ENCODE measurements at places on chromosomes 1 and 21.

DNA sequence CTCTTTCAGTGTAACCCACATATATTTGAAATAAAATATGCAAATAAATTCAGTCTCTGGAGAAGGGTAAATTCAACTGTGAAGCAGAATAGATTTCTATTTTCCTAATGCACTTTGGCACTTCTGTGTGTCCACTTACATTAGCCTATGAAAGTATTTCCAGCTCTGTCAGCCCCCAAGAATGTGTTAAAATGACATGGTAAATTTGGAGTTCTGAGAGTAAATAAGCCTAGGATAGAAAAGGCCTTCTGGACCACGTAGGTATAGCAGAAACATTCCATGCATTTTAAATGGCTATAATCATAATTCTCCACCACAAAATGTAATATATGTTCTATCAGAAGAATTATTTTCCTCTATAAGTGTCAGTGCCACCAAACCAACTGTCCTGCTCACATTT, 276.2 kb downstream of the NEGR1 start:
- DNase-seq: no peak

DNA sequence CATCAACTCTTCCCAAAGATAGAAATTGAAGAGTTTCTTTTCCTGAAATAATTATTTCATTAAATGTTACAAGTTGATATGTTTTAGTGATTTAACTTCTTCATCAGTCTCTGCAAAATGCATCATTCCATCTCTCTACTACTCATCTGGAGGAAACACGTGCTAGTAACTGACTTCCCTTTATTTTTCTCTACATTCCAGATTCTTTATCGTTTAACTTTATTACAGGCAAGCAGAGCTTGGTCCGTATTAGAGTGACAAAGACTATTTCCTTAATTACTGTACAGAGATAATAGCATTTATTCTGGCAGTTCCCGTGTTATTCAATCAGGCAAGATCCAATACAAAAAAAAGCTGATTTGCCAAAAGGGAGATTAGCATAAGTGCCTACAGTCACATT, 88.6 kb downstream of the TM2D1 start:
- DNase-seq: no peak

- no peak for DNase-seq
Measured at GRCh38 chr1:56202796-56203492, 376.4 kb downstream of the PLPP3 start.

GRCh38 chr1:111553196-111553595, 49.8 kb upstream of the ADORA3 start:
- DNase-seq: no peak
